Stimulated activated CD8-positive, alpha-beta memory T cell treated with anti-CD3 and anti-CD28 coated beads, Interleukin-4, amount 100 ng/mL, for 1 hour (primary cell): ENCODE measurements at places on chromosomes 11 and 22.

DNA sequence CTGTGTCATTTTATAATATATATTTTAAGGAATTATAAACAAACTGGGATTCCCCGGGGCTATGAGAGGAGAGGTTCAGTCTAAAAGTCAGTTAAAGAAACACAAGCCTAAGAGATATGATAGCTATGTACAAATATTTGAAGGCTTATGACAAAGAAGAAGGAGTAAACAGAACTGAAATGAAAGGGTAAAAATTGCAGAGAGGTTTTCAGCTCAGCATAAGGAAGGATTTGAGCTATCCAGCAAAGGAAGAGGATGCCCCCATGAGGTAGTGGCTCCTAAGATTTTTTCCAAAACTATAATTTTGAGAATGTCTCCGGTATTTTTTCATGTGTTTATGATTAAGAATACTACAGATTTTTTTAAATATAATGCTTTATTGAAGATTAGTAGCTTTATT lies 57.9 kb upstream of the ANGPTL5 start:
- no peak for DNase-seq

DNA sequence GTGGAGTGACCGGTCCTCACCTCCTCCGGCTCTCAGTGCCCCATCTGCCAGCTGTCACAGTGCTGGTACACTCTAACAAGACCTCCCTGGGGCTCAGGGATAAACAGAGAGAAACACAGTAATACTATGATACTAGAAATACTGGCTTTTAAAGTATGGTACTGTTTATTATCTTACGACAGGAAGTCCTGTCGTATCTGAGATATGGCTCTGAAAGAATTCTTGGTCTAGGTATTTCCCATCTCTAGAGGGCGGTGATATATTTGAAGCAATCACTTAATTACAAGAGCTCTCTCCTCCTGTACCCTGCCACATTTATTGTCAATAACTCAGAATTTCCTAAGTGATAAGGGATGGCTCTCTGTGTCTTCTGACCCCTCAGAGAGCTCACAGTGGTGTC lies 119.1 kb downstream of the RRM1 start:
- DNase-seq, result no peak

DNA sequence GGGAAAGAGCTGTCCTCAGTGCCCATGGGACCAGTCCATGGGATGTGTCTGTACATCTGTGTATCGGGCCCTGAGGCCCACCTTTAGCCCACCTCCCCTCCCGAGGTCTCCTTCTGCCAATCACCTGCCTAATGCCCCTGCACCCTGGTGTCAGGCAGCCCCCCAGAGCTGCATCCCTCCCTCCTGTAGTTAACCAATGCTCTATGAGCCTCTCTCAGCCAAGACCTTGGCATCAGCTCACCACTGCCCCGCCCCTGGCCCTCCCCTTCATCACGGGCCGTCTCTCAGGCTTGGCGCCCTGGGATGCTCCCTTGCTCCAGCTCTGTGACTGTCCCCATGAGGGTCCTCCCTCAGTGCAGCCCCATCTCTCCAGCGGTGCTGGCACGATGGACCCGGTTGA lies 18.5 kb downstream of the MGAT3 start:
- no peak for DNase-seq

DNA sequence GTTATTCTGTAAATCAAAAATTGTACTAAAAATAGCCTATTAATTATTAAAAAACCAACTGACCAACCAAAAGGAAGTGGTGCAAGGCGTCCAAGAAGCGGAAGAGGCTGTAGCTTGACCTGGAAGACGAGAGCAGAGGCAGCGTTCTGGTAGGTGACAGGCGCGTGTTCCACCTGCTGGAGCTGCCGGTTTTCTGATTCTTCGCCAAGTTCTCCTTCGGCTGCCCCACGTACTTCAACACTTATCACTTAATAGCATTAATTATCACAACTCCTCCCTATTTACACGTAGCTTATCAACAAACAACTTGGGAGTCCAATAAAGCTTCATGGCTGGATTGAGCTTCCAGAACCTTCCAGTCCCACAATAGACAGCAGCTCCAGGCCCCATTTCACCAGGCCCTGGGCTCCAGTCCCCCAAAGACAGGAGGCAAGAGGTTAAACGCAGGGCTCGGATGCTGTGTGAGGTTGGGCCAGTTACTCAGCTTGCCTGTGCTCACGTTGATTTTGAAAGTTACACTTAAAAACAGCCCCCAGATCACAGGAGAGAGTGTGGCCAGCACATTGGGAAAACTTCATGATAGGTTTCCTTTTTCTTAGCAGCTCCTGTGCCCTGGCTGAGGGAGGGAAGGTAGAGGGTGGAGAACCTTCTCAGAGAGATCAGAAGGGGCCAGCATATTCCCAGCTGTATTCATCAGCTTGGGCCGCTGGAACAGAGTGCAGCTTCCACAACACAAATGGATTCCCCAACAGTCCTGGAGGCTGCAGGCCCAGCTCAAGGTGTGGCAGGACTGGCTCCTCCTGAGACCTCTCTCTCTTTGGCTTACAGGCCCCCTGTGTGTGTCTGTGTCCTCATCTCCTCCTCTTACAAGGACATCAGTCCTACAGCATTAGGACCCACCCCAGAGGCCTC lies 54.2 kb upstream of the FGF3 start:
- no peak for DNase-seq

DNA sequence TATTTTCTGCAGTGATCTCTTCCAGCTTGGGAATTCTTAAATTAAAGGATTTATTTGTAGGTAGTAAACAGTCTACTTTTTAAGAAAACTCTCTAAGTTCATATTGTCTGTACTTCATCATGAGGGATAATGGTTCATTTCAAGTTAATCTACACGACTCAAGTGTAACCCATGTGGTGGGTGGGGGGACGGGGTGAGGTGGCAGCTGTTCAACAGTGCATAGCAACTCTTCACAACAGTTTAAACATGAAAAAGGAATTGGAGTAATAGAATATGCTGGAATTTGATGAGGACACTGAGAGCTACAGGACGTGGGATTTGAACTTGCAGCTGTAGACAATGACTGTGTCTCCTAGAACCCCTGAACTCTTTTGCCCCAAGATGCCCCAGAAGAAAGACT lies 20.8 kb downstream of the BARX2 start:
- DNase-seq, result no peak

DNA sequence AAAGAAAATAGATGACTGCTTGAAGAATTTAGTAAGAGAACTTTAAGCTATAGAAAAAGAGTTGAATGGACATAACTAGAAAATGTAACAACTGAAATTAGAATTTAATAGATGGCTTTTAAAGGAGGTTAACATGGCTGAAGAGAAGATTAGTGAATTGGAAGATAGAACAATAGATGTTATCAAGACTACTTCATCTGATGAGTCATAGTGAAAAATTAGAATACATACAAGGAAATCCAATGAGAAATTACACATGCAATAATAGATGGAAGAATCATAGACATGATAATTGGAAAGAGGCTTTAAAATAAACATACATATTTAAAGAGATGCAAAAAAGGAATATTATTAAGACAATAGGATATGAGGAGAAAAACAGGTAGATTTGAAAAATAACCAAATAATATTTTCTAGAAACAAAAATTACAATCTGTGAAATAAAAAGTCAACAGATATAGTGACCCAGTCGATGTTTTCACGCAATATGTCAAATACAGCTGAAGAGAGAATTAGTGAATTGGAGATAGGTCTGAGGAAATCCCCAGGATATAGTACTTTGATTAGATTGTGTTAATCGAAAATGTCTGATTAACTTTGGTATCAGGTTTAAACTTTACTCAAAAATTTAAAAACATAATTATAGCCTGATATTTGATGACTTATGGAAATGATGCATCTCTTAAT lies 28.2 kb downstream of the CAT start:
- DNase-seq, result no peak

- no peak for DNase-seq
Observed at GRCh38 chr11:21537980-21538379, 654.9 kb upstream of the ANO5 start.
